Activated CD8-positive, alpha-beta T cell treated with anti-CD3 and anti-CD28 coated beads, Interleukin-2, amount 10 ng/mL, durations not matched to agents 7 days and 5 days (primary cell): ENCODE measurements at places on chromosomes 6 and 20. TPM values are rescaled to one million over a fixed set of nuclear protein-coding genes. Genes with fewer than 3 reads are reported as not detected.

- no peak overlapping the region for H3K4me3 ChIP-seq
- no peak for DNase-seq
- no peaks in the 10 kb centered on the region for H3K27me3 ChIP-seq
- H3K36me3 ChIP-seq: no peaks in the 10 kb centered on the region
- no peak overlapping the region for H3K27ac ChIP-seq
Measured at GRCh38 chr6:78489874-78490273, 377.5 kb upstream of the IRAK1BP1 start.

GRCh38 chr6:134287859-134288537, 29.9 kb downstream of the SGK1 start:
- H3K27me3 ChIP-seq: no peaks in the 10 kb centered on the region
- peaks cover 3% of the 10 kb centered on the region for H3K36me3 ChIP-seq
- H3K4me3 ChIP-seq: peak overlapping the region; percentile 19
- H3K27ac ChIP-seq: peak overlapping the region; percentile 74
- H3K4me1 ChIP-seq: peaks cover 32% of the 10 kb centered on the region
- DNase-seq: no peak

DNA sequence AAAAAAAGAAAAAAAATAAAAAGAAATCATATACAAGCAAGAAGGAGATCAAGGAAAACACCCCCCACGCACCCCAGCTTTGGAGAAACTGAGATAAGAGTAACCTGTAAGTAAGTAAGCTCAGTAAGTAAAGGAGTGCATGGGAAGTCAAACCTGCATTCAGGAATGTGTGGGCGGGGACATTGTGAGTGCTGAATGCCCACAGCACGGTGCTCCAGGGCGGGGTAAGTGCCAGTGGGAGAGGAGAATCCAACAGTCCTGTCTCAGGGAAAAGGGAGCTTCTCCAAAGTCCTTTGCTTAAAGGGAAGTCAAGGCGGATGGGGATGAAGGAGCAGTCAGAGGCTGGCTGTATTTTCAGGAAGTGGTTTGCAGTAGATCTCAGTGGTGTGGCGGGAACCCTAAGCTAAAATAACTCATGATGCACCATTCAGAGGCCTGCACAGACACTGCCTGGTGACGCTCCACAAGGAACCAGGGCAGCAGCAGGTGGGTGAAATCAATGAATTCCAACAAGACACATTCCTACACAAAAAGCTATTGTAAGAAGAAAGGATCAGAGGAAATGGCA, 368.0 kb downstream of the QKI start:
- peaks cover 4% of the 10 kb centered on the region for H3K27me3 ChIP-seq
- H3K4me3 ChIP-seq: no peak overlapping the region
- H3K27ac ChIP-seq: no peak overlapping the region

DNA sequence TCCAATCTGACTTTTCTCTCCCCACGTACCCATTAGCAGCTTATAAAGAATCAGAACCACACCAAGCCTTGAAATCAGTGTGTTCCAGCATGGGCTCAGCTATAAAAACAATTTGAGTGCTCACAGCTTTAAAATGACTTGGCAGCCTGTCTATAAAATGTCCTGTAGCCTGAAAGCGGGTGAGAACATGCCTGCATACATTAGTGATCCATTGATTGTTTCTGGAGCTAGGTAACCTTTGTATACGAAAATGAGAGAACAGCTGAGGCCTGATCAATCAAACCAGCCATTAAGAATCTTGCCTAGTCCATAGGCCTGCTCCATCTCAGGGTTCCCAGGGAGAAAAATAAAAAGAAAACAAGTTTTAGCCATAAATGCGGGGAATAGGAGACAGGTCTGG, 245.8 kb upstream of the SULF2 start:
- H3K27me3 ChIP-seq: no peaks in the 10 kb centered on the region
- H3K27ac ChIP-seq: no peak overlapping the region
- no peak for DNase-seq
- no peaks in the 10 kb centered on the region for H3K4me1 ChIP-seq

DNA sequence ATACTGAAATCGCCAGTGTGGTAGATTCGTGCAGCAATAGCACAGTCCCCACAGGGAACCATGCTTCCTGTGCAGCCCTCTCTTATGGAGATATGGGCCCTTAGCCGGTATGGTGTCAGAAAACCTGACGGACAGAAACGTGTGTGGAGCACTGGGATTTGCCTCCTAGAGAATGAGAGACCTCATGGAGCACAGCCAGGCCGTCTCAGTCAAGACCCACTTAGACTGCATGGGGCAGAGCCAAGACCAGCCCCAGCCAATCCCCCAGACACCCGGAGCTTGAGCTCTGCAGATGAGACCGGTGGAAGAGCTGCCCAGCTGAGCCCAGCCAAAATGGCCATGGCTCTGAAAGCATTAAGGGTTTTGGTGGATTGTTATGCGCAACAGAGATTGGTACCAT, 163.7 kb downstream of the DLL1 start:
- no peak overlapping the region for H3K4me3 ChIP-seq
- peaks cover 4% of the 10 kb centered on the region for H3K4me1 ChIP-seq
- no peak overlapping the region for H3K27ac ChIP-seq

DNA sequence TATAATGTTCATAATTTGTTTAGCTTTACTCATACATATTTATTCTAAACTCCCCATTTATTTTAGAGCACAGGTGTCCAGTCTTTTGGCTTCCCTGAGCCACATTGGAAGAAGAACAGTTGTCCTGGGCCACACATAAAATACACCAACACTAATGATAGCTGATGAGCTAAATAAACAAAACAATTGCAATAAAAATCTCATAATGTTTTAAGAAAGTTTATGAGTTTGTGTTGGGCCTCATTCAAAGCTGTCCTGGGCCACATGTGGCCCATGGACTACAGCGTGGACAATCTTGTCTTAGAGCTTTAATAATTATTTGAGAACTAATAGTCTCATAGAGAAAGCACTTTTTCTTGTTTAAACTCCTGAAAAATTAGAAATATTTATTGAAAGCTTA, 131.3 kb downstream of the MYO6 start:
- H3K27me3 ChIP-seq: no peaks in the 10 kb centered on the region
- DNase-seq: no peak
- no peaks in the 10 kb centered on the region for H3K4me1 ChIP-seq
- no peaks in the 10 kb centered on the region for H3K36me3 ChIP-seq

DNA sequence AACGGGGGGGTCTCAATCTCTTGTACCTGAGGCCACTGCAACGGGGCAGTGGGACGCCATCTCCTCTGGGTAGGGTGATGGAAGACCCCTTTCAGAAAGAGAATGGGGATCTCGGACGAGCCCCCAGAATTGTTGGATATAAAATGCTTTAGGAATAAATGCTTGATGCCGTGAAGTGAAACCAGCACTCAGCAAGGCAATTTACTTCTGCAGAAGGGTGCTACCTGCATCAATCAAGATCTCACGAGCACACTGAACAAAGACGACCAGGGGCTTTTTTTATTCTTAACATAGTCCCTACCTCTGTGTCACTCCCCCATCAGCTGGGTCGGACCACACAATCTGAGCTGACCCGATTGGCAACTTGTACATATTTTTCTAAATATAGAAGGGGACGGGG, 203.6 kb upstream of the TBX18 start:
- H3K36me3 ChIP-seq: no peaks in the 10 kb centered on the region
- H3K4me3 ChIP-seq: no peak overlapping the region
- DNase-seq: no peak

GRCh38 chr6:24910961-24911725, 24.6 kb downstream of the RIPOR2 start:
- no peaks in the 10 kb centered on the region for H3K27me3 ChIP-seq
- H3K4me1 ChIP-seq: peaks cover 94% of the 10 kb centered on the region
- DNase-seq: no peak
- H3K36me3 ChIP-seq: peaks cover 83% of the 10 kb centered on the region
- H3K27ac ChIP-seq: peak overlapping the region; percentile 87

DNA sequence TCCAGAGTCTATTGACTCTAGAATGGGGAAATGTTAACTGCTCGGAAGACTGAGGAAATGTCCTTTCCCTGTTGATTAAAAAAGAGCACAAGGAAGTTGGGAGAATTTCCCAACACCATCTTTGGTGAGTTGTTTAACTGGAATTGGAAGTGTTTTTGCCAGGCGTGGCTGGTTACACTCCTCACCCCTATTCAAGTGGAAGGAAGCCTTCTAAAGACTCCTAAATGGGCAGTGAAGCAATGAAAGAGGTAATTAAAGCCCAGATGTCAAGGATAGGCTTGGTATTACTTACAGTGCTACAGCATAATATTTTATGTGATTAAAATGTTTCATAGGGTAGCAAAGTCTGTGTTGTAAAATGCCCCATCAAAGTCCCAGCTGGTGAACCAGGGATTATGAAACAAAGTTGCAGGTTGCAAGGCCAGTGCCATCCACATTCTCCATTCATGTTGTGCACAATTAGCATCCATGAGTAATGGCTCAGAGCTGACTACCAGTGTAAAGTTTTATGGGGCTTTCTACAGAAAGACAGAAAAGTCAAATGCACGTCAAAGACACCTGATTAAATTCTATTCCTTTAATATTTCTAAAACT, 52.6 kb downstream of the BTBD3 start:
- no peaks in the 10 kb centered on the region for H3K36me3 ChIP-seq
- H3K4me3 ChIP-seq: no peak overlapping the region
- no peaks in the 10 kb centered on the region for H3K27me3 ChIP-seq
- no peak overlapping the region for H3K27ac ChIP-seq

DNA sequence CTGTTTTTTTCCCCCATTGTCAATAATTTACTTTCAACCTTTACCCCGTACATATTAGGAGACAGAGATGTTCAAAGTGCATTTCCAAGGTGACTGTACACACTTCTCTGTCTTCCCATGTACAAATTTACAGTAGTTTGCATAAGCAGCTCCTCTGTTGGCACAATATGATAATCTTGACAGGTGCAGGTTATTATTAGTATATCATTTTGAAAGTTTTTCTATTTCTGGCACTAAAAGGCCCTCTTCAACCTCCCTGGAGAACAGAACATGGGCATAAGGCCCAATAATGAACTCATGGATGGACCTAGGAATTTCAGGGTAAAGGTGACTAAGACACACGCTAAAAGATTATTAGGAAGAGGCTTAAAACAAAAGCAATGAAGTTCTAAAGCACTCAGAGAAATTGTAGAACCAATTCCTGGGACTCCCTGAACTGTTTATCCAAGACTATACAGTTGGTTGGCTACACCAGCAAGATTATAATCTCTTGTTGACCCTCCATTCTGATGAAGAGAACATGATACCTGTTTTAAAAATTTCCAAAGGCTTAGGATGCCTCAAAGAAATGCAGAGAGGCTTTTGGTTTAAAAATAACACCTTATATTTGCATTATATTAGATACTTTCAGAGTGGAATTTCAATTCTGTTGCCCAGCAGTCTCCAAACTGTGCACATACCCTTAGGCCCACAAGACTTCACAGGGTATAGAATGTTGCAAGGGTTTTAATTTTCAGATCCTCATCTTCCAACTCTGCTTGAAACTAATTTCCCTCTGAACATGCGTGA, 1.1 kb downstream of the AIG1 start:
- H3K4me1 ChIP-seq: peaks cover 25% of the 10 kb centered on the region
- no peaks in the 10 kb centered on the region for H3K27me3 ChIP-seq
- DNase-seq: no peak
- peak overlapping the region; percentile 94 for H3K27ac ChIP-seq

GRCh38 chr6:163301726-163302635, 112.5 kb upstream of the QKI start:
- no peaks in the 10 kb centered on the region for H3K36me3 ChIP-seq
- H3K27ac ChIP-seq: no peak overlapping the region
- no peaks in the 10 kb centered on the region for H3K4me1 ChIP-seq
- H3K4me3 ChIP-seq: no peak overlapping the region
- DNase-seq: no peak

DNA sequence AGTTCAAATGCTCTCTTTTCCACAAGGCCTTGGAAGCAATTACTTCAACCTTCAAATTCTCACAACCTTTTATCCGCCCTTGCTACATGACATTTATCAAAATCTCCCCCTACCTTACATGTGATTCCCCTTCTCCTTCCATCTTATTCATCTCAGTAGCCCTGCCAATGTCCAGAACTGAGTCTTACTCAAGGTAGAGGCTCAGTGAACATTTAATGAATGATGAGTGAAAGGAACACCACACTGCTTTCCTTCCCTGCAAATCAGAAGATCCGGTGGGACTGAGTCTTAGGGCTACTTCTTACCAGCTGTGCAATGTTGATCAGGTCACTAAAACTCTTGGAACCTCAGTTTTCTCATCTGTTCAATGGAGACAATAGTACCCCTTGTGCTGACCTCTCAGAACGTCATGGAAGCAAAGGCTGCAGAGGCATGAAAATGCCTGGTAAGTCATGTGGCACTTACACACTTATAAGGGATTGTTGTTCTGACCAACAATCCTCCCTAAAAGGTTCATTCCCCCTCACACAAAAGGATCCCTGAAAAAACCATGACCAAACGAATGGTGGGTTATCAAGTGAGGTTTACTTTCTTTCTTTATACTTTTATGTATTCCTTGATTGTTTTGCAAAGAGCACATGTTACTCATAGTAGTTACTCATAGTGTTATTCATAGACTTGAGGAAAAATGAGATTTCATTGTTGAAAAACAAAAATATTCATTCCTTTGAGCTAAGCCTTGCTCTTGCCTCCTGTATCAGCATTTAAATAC, 6.5 kb downstream of the MDGA1 start:
- no peak overlapping the region for H3K27ac ChIP-seq
- H3K4me3 ChIP-seq: no peak overlapping the region
- peaks cover 33% of the 10 kb centered on the region for H3K27me3 ChIP-seq
- H3K4me1 ChIP-seq: peaks cover 13% of the 10 kb centered on the region

DNA sequence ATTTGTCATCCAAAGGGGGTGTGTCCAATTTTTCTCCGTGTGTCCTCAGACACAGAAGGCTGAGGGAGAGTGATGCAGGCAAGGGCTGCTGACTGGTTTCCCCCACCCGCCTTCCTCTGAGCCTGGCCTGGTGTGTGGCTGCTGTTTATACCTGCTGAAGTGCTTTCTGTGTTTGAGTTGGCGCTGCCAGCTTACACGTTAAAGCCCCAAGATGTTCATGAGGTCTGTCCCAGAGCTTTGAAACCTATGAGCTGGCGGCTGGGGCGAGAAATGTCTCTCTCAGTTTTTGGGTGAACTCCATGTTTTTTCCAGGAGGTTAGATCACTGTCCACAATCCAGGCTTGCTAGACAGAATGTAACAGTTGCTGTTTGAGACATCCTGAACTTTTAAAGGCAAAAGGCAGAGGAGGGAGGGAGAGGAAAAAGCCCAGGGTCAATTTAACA, 69.0 kb upstream of the CCN2 start:
- no peak overlapping the region for H3K27ac ChIP-seq
- H3K4me1 ChIP-seq: no peaks in the 10 kb centered on the region
- H3K36me3 ChIP-seq: no peaks in the 10 kb centered on the region

DNA sequence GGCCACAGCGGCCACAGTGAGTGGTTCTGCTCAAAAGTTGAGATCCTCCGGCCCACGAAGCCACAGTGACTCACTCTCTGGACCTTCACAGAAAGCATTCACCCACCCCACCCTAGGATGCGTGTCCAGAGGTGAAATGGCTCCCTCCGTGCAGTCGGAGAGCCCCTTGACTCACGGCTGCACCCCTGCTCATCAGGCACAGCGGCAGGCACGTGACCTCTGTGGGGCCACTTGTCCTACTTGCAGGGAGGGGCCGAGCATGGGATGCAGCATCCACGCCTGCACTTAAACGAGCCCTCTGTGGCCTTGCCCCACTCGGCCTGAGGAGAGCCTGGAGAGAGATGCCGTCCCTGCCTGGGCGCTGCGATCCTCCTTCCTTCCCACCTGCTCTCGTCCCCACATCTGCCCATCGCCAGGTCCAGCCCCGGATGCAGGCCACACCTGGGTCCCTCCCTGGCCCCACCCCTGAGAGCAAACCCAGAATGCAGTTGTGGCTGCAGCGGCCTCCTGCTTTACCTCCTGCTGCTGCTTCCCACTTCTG, 28.7 kb downstream of the NTSR1 start:
- no peaks in the 10 kb centered on the region for H3K36me3 ChIP-seq
- DNase-seq: no peak
- no peak overlapping the region for H3K27ac ChIP-seq
- H3K4me1 ChIP-seq: peaks cover 70% of the 10 kb centered on the region

Gene KCNS1
- total RNA-seq: 0.11 TPM

Gene EFCAB8
- total RNA-seq: 1.5 TPM

Gene SRXN1
- 9.3 TPM for total RNA-seq

Gene FAM110A
- 35.9 TPM for total RNA-seq

Gene LY6G6D
- total RNA-seq: not detected
